ENCODE measurements at places on chromosomes 6 and 20.

DNA sequence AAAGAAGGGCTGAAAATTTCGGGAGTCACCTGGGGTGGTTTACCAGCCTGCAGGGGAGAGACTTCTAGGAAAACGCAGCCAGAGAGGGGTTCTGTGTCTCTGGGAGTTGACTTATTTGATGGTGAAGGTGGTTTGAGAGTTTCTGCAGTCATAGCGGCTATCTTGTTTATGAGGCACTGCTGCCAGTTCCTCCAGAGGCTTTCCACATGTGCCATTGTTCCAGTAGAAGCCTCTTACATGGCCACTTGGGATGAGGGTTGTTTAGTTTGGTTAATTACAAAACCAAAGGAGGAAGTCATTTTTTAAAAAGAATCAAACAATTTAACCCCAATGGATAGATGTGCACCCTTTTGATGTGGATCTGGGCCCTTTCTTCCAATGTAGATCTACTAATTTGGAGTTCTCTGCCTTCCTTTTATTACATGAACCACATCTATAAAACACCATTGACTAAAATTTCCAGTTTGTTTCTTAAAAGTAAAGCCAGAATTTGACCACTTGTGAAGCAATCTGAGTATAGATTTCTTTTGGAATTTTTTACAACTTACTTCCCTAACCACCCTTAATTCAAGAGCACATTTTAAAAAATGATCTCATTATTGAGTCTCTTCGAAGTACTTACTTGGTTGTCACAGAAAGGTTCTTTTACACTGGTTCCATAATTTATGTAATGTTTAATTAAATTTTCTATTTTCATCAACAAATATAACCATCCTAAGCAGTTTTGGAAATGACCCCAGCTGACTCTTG, 97.6 kb downstream of the TCP11 start:
- no peak for DNase-seq

DNA sequence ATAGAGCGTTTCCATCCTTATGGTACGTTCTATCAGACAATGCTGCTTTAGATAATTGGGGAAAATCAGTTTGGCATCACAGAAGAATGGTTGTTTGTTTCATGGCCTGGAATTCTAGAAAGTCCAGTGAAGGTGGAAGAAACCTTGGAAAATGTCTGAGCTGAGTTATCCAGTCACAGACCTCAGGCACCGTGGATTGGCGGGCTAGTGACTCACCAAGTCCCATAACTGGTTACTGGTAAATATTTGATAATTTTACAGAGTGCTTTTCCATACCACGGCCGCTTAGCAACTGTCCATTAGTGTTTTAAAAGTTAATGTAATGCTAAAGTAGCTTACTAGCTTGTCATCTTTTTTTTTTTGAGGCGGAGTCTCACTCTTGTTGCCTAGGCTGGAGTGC, 99.4 kb downstream of the SLC35B3 start:
- DNase-seq, result no peak

DNA sequence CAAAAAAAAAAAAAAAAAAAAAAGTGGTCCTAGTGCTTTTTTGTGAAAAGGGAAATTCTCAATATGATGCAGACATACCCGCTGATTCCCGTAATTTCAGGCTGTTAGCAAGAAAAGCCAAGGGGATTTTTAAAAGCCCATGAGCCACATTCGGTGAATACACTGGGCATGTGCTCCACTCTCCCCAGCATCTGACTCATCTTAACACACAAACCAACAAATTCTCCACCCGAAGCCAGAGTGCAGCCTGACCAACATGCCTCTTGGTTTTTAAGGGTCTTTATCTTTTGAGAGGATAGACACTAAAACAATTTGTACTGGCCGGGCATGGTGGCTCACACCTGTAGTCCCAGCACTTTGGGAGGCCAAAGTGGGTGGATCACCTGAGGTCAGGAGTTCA, 45.5 kb upstream of the CD83 start:
- DNase-seq, result no peak

GRCh38 chr6:138229072-138229471, 10.8 kb upstream of the PBOV1 start:
- DNase-seq, result no peak

Measured in thoracic aorta (tissue), 2 donors.